ENCODE measurements at places on chromosomes 1 and 21.
A peak's percentile ranks its signal among the peaks of the same experiment; 100 is the strongest.

GRCh38 chr21:22743085-22743484, 1744.9 kb downstream of the NCAM2 start:
- peak; percentile 33 for DNase-seq

DNA sequence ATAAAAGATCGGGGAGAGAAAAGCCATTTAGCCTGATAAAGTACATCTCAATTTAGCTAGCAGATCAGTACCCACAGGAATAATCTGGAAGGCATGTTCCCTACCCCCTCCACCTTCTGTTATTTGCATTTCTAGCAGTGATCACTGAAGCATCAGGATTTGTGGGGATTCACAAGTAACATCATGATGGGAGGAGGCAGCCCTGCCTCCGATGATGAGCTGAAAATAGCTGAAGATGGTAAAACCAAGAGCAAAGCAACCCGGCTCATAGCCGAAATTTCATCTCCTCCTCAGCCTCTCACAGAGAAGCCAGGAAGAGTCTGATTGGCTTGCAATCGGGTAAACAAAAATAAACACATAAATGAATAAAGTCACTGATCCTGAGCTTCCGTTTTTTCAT, 2.4 kb downstream of the CCSAP start:
- peak; percentile 83 for DNase-seq

GRCh38 chr1:209045331-209046057, 538.0 kb upstream of the CAMK1G start:
- no peak for DNase-seq

DNA sequence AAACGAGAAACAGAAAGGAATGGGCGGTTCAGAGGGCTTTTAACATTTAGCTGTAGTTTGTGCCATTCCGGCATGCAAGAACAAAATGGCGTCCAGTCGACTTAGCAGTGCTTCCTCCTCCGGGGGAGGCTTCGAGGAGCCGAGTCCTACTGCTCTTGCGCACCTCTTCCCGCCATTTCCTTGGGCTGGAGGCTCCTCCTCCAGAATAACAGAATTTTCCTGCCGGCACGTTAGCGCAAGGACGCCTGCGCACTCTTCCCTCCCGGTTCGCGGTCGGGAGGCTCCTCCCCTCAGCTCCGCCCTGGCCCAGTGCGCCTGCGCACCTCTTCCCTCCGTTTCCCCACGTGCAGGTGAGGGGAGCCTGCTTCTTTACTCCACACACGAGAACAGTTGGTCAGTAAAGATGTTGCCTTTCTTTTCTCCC, 1.0 kb downstream of the DMRTB1 start:
- no peak for DNase-seq

DNA sequence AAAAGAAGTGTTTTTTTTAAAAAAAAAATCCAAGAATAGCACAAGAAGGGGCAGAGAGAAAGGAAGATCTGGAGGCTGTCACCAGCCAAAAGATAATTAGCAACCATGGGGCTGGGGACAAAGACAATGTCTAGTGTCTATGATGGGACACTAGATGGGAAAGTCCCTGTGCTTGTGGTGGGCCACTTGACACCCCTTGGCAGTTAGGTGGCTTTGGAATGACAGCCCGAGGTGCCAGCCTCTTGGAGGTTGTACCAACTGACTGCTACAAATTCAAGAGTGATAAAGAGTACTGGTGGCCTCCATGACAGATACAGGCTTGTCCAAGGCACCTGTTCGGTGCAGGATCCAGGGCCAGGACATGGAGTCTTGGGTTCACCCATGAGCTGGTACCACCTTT, 21.6 kb downstream of the ATP2B4 start:
- no peak for DNase-seq

DNA sequence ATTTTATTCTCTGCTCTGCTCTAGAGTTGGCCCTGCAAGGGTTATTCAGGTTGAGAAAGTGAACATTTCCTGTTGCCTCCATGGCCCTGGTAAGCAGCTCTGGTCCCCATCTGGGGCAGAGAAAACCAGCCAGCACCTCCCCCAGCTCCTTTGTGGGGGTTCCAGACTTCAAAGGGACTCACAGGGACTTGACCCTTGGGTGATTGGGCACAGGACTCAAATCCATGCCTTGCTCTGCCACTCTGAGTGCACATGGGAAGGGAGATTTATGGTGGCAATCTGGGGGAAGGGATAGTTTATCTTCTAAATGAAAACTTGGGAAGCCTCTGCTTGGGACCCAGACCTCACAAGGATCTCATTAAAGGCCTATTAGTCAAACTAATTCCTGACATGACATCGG, 212.8 kb downstream of the FOXD2 start:
- DNase-seq, result no peak

- DNase-seq, result no peak
Observed at GRCh38 chr21:17660452-17660851, 47.8 kb upstream of the BTG3 start.

- DNase-seq, result no peak
Observed at GRCh38 chr1:10733474-10734366, 62.7 kb downstream of the CASZ1 start.

- DNase-seq, result no peak
Observed at GRCh38 chr1:10691075-10691739, 105.2 kb downstream of the CASZ1 start.

- no peak for DNase-seq
Observed at GRCh38 chr1:18312961-18313360, 167.8 kb upstream of the KLHDC7A start.

DNA sequence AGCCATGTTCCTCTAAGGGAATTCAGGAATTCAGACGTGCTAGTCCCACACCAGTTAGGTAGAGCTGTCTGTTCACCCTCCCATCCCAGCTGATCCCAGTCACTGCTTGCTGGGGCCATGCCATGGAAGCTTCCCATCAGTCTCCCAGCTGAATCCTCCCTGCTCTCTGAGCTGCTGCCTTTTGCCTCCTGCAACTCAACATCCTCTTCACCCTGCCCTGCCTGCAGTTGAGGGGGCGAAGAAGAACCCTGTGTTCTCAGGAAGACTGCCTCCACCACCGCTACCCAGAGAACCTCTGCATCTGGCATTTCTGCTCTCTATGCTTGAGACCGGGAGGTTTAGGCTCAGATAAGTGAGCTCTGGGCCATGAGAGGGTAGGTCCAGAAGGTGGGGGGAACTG, 16.2 kb downstream of the CDCA8 start:
- no peak for DNase-seq

Data from cerebellar cortex (tissue), 1 donor.